AG09309 (cell line): ENCODE measurements at places on chromosomes 12 and 14.

DNA sequence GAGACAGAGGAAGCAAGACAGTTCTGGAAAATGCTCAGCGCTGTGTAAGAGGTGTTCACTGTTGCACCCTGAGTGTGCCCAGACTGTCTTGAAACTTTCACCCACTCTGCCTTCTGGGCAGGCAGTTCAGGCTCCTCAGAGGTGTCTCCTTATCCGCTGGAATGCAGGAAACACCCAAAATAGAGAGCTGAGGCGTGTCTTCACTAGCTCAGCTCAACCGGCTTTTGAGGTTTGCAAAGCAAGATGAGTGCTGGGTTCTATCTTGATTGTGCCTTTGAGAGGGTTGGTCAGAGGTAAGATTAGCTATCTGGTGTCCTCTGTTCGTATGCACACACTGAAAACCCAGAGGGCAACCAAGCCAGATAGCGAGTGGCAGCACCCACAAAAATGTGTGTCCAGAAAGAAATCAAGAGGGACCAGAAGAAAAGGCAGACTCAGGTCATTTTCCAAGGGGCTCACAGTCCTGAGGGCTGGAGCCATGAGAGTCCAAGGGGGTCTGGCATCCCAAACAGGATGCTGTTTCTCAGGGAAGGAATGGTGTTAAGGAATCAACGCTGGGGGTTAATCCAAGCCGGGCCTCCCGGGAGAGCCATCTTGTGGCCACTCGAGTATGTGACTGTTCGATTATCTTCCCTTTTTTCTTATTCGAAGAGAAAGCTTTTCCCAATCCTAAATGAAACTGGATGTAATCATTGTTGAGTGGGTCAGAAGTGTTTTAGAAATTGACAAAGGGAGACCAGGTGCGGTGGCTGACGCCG is 47.1 kb downstream of the TBX3 start:
- no peak for DNase-seq

DNA sequence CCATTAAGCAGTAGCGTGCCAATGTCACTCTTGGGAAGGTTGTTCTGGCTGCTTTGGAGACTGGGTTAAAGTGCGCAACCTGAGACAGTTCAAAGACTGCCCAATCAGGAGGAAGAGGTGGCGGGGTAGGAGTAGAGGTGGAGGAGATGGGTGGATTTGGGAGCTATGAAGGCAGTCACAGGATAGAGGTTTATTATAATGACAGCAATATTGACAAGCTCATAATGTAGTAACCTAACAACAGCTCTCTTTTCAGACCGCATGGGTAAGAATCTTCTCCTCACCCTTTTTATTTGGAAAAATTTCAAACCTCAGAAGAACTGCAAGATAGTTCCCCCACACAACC is 5.3 kb upstream of the PSMD9 start:
- no peak for DNase-seq

DNA sequence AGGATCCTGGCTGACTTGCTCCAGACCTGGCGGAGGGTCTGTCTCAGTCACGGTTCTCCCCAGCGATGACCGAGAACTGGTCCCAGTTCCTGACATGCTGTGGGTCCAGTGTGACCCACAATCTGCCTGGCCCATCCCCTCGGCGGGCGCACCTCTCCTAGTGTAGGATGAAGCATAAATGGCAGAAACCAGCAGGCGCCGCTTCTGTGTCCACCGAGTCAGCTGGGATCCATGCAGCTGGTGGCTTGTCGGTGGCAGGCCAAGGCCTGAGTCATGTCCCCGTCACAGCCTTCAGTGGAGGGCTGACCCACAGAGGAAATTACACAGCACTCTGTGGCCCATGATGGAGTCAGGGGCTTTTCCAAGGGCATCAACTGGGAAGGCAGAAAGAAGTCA is 38.5 kb downstream of the NFKBIA start:
- no peak for DNase-seq

GRCh38 chr12:32116897-32117296 is 10.2 kb downstream of the BICD1 start:
- no peak for DNase-seq

DNA sequence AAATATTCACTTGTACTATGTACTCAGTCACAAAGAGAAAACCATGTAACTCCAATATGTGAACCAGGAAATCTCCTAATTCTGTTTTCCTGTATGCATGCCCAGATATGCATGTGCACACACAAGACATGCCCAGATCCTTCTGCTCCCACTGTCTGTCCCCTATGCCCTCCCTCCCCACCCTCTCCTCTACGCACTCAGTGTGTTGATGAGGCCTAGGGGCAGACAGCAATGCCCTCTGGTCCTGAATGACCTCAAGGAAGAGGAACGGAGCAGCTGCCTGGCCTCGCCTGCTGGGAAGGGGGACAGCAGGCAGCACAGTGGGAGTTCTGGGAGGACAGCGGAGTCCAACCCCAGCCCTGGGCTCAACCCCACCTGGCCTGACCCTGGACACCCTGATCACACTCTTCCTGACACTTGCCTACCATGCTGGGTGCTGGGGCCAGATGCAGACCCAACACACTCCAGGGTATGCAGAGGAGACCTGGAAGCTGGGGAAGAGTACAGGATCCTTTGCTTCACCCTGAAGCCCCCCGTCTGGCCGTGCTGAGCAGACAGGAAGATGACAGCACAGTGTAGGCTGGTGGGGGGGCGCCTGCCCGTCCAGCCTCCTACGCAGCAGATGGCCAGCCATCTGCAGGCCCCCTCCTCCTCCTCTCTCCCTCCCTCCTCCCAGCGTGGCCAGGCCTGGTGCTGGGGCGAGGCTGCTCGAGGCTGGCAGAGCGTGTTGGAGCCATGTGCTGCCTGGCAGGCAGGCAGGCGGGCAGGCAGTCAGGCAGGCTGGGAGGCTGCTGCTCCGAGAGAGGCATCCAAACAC is 106.6 kb upstream of the NCOR2 start:
- DNase-seq: no peak

GRCh38 chr14:56367416-56367815 is 212.2 kb upstream of the TMEM260 start:
- DNase-seq: no peak

- no peak for DNase-seq
Measured at GRCh38 chr12:27460471-27460978, 14.0 kb downstream of the SMCO2 start.

- DNase-seq: no peak
Measured at GRCh38 chr14:33057585-33057984, 118.9 kb downstream of the NPAS3 start.

GRCh38 chr14:98592611-98593170 is 679.3 kb downstream of the BCL11B start:
- DNase-seq: no peak
